ENCODE measurements at places on chromosomes 16 and 17. TPM values are rescaled to one million over a fixed set of nuclear protein-coding genes. Genes with fewer than 3 reads are reported as not detected.

DNA sequence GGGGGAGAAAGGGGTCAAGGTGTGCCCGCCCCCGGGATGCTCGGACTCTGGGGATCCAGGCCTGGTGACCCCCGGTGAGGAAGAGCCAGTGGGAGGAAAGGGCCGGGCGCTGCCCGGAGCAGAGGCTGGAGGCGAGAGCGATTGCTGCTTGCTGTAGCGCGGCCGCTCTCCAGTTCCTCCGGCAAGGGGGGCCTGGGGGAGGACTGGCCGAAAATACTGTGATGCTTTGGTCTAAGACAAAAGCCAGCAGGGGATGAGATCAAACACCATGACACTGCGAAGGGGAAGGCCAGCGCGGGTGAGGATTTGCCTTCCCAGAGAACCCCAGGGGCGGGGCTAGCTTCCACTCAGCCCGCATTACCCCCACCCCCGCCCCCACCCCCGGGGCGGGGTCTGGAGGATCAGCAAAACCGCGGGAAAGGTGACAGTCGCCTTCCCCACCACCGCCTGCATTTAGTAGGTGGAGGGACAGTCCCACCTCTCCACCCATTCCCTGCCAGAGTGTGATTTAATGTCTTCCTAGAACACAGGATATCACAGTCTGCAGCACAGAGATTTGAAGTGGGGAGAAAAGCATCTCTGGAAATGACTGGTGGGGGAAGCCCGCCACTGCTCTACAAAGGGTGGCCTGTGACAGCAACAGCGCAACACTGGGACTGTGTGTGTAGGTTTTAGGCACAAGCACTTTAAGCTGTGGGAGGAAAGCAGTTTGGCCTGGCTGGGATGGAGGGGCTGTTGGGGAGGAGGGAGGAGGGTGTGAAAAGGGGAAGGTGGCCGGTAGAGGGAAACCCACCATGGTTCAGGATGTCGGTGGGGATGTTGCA, 25.7 kb downstream of the MRC2 start:
- DNase-seq, result peak; percentile 80

DNA sequence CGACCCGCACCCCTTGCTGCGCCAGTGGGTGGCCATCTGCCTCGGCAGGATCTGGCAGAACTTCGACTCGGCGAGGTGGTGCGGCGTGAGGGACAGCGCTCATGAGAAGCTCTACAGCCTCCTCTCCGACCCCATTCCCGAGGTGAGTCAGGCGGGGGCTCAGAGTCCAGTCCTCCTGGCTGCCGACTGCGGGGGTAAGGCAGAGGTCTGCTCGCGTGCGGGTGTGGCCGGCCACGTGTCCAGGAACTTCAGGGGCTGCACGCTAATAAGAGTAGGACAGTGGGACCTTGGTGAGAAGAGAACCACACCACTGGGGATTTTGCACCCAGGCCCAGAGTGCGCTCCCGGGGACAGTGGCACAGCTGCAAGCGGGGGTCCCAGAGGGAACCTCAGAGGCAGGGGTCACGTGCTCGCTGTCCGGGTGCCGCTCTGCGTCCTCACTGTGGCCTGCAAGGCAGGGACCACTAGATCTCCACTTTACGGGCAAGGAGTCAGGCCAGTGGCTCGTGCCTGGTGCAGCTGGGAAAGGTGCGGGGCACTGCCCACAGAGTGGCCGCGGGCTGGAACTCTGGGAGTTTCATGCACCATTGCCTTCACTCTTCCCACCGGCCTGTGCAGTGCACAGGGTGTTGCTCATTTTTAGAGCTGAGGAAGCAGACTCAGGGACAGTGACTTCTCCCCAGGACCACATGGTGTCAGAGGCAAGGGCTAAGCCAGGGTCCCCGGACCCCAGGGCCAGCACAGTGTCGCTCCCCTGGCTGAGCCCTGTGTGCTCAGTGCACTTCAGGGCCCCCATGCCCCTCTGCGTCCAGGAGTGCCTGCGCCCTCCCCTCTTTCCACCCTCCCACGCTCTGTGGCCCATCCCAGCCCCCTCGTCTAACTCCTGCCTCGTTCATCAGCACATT, 107.6 kb upstream of the CHMP6 start:
- DNase-seq, result peak; percentile 30

DNA sequence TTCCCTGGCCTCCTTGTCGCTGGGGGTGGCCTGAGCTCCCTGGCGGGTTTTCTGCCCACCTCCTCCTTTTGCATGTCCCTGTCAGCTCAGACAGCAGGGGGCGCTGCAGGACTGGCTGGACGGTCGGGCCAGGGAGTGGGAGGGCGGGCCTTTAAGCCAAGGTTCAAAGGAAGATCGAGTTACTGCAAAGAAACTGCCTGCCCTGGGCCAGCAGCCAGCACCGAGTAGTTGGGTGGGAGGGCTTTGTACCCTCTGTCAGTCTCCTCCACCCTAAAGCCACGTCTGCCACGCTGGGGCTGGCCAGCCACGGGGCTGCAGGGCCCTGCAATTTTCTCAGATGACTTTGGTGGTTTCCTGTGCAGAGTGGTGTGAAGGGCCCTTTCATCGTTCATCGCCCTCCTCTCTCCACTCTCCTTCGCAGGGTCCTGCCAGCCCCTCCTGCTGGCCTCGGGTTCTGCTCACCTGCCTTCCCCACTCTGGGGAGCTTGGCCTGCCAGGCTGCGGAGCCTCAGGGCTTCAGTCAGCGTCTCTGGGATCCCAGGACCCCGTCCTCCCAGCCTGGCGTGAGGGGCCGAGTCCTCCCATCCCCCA, 12.3 kb downstream of the GPR142 start:
- peak; percentile 97 for DNase-seq

GRCh38 chr16:54817940-54818574, 112.6 kb upstream of the IRX5 start:
- no peak for DNase-seq

EVI2A gene
- 2.2 TPM for polyA plus RNA-seq

DNA sequence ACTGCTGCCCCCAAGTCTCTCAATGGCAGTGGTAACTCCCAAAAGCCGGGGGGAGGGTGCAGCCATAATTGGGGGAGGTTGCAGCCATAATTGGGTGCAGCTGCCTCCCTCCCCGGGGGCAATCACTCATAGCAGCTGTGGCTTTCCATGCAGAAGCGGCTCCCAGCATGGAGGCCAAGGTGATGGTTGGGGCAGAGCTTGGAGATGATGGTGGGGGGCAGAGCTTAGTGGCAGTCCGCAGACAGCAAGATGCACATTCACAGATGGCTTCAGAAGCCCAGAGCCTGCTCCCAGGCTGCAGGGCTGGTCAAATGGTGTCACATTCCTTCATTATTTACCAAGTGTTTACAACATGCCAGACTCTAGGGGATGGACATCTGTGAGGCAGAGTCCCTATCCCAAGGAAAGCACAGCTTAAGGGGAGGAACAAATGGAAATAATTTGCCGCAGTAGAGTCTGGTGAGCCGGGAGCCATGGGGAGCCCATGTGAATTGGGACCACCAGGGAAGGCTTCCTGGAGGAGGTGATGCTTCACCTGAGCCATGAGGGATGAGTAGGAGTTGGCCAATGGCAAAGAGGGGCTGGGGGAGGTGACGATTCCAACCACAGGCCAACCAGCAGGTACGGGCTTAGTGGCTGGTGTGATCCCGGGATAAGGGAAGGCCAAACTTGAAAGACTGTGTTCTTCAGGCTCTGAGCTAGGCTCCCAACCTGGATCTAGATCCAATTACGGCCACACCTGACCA, 8.1 kb downstream of the DOC2B start:
- no peak for DNase-seq

DNA sequence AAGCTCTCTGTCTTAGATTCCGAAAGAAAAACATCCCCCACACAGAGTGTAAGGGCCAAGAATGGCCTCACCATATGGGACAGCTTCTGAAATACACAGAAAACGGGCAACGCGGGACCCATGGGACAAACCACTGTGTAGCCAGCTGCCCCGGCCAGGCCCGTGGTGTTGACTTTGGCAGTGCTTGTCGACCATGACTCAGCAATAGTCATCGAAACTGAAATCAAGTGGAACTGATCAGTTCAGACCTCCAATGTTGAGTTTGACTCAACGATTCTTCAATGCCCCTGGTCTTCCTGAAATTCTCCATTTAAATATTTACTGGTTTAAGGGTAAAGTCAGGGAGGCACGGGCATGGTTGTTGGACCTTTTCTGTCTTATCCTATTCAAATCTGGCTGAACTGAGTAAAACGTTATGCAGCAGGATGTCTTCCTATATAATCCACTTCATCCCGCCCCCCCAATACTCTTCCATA, 27.5 kb downstream of the ZFHX3 start:
- peak; percentile 91 for DNase-seq

DNA sequence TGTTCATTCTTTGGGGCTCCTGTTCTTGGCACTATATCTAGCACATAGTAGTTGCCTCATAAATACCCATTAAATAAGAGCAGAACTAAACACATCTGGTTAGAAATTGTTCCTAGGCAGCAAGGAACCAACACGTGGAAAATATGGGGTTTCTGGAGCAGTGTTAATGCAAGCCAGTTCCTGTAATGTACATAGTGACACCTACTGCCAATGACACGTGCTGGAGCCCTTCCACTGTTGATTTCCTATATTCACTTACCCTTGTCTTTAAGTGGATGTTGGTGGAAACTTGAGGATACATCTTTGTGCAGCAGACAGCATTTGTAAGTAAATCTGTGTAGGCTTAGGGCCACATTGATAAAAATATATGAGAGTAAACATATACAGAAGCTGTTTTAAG, 1.6 kb upstream of the IRF8 start:
- no peak for DNase-seq
